ENCODE measurements at places on chromosomes 6 and 20.

DNA sequence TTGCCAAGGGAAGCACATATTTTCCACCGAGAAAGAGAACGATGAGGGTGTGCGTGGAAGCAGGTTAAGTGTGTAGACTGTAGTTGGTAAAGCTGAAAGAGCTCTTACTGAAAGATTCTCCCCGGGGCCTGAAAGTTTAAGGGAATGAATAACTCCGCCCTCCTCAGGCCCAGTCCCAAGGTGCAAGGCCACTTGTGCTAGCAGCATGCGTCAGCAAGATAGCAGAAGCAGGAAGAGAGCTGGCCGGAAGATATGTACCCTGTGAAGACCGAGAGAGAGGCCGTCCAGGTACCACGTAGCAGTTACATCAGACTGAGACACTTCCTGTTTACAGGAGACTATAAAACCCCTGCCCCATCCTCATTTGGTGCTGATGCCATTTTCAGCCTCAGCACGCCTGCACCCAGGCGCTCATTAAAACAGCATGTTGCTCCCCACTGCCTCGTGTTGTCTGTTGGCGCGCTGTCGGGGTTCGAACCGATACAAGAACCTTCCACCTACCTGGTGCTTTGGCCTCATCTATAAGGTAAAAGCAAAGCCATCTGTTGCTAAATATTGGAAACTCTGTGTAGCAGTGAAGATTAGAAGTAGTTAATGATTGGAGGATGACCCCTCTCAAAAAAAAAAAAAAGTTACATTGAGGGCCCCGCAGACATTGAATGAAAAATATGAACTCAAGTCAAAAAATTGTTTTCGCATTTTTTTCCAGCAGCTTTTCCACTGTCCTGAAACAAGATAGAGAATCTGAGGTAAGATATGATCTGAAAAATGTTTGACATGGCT lies 18.6 kb upstream of the FAM135A start:
- DNase-seq = no peak

DNA sequence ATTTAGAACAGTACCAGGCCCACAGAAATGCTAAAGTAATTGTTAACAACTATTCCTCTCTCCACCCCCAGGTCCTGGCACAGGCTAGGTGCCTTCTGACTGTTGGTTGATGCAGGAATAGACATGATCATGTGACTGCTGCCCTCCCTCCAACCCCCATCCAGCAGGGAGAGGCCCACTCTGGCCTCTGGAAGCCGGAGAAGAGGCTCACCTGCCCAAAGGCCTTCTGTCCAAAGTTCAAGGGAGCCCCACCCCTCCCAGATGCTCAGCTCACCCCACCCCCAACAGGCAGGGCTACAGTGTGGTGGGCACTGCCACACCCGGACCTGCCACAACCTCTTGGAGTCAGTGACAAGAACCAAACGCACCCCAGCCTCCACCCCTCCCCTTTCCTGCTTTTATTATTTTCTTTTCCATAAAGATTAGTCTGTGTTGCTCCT lies 26.9 kb upstream of the FOXP4 start:
- DNase-seq = no peak

- DNase-seq = no peak
Measured at GRCh38 chr6:82372656-82373055, 9.0 kb downstream of the TPBG start.

DNA sequence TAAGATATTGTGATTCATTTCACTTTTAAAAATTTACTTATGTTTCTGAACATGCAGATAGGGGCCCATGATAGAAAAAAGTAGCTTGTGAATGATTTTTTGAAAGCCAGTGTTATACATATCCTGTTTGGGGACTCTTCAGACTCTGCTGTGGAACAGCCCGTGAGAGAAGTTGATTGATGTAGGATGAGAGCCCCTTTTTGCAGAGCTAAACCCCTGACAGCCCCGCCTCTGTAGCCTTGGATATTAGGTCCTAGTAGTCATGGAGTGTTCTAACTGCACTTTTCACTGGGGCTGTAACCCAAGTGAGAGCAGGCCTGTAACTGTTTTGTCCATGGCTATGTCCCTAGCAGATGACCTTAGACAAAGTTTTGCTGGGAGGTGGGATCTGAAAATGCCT lies 8.2 kb downstream of the TMEM200A start:
- no peak for DNase-seq

DNA sequence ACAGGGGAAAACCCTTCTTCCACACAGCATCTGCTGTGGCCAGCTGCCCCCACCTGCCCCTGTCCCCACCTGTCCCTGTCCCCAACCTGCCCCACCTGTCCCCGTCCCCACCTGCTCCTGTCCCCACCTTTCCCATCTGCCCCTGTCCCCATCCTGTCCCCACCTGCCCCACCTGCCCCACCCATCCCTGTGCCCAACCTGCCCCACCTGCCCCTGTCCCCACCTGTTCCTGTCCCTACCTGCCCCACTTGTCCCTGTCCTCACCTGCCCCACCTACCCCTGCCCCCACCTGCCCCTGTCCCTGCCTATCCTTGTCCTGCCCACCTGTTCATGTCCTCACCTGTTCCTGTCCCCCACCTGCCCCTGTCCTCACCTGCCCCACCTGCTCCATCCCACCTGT lies 6.4 kb upstream of the MYT1 start:
- DNase-seq = no peak

GRCh38 chr6:124002377-124003081 lies 198.9 kb downstream of the NKAIN2 start:
- DNase-seq = no peak

DNA sequence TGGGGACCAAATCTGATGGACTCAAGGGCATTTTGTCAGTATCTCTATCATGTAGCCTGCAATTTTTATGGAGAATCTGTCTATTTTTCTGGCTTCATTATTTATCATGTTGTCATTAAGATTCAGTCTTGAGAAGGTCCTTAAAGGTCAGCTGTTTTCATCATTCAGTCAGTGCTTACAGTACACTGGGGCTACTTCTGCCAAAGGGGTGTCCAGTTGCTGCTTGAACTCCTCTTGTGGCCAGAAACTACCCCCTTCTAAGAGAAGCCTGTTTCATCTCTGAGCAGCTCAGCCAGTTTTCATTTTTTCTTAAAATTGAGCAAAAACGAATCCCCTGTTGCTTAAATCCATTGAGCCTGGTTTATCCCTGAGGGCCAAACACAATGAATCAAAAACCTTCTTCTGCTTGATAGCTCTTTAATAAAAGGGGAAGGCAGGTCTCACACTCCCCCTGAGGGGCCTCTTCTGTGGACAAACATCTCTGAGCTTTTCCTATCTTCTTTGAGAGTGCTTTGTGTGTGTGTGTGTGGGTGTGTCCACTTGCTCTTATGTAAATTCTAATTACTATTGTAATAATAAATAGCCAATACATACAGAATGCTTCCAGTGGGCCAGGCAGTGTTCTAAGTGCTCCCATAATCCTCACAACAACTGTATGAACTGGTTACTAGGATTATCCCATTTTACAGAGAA lies 172.2 kb downstream of the PLCB1 start:
- DNase-seq = no peak

- no peak for DNase-seq
Measured at GRCh38 chr6:120077489-120077888, 727.9 kb upstream of the MAN1A1 start.

DNA sequence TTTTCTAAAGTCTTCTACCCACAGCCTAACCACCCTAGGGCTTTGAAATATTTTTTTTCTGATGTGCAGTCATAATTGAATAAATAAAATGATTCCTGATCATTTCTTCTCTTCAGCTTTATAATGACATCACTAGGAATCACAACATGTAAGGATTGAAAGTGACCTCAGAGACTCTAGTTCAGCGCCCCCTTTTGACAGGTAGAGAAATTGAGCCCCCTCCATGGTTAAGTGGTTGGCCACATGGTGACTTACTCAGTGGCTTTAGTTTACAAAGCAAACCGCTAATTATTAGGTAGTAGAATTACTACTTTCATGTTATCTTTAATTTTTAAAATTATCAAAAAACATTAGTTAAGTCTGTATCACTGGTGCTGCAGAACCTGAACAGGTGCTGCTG lies 13.3 kb upstream of the SLC2A12 start:
- DNase-seq = no peak

- DNase-seq = no peak
Measured at GRCh38 chr6:26524722-26525370, 13.3 kb upstream of the HMGN4 start.

DNA sequence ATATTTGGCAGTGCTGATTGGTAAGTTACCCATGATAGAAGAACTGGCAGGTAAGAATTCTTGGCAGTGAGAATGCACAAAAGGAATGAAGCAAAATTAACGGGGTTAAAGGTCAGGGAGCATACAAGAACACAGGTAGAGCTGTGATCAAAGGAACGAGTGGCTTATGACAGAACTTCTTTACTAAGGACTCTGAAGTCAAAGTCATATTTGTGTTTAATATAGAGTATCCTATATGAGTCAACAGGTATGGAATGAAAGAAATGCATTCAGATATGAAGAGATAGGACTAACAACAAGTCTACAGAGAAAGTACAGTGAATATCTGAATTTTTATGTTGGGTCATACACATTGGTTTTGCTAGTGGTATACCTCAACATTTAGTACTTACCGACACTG lies 209.0 kb upstream of the CITED2 start:
- DNase-seq = no peak

- DNase-seq = peak; percentile 90
Measured at GRCh38 chr6:87723170-87724078, 21.4 kb upstream of the AKIRIN2 start.

GRCh38 chr20:10077081-10077471 lies 42.3 kb downstream of the ANKEF1 start:
- no peak for DNase-seq

- DNase-seq = no peak
Measured at GRCh38 chr20:2227861-2228260, 67.9 kb upstream of the TGM3 start.

DNA sequence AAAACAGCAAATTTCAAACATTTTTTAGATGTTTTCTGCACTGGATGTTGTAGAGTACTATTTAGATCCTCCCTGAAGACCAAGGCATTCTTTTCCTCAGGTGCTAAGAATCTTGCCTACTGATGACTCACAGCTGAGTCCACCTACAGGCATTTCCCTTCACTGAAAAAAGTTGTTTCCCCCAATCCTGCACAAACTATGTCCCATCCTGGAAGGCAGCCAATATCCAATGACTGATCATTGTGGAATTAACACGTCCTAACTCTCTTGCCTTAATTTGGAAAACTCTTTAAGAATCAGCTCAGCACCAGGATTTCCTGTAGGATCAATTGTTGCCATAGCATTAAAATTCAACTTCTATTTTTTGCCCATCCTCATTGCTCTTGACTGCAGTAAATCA lies 268.4 kb upstream of the IRAK1BP1 start:
- DNase-seq = peak; percentile 62

- no peak for DNase-seq
Measured at GRCh38 chr6:152391179-152391880, 245.8 kb downstream of the SYNE1 start.

DNA sequence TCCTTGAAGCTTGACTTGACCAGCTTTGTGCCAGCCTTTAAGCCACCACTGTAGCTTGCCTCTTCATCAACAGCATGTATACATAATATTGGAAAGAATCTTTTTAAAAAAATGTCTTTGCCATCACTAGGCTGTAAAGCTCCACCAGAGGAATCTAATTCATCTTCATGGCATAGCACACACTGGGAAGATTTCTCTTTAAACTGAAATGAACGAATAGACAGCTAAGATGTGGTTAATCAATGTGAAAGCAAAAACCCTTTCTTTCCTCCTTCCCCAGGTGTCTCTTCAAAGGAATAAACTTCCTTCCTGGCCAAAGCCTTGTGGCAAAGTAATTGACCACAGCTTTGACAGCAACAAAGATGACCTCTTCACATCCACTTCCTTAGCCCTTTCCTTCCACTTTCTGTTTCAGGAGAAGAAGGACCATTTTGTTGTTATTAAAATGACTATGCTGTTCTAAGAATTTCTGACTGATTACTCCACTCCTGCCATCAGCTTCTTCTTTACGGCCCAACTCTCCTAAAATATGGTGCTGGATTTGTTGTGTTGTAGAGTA lies 428.7 kb upstream of the SOX4 start:
- DNase-seq = no peak

DNA sequence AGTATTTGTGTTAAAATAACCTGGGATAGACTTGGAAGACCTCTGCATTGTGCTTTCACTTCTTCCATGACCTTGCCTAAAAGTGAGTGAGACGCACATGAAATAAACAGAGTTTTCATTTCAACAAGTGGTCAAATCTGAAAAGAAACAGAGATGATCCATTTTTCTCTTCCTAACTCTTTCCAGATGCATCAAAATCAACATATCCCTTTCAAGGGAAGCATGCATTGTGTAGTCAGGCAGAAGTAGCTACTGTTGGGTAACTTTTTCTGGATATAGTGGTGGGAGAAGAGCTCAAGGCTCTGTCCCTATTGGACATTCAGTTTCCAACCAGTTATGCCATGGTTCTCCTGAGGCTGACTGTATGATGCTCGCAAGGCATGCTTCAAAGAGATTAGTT lies 233.0 kb upstream of the JAG1 start:
- no peak for DNase-seq

DNA sequence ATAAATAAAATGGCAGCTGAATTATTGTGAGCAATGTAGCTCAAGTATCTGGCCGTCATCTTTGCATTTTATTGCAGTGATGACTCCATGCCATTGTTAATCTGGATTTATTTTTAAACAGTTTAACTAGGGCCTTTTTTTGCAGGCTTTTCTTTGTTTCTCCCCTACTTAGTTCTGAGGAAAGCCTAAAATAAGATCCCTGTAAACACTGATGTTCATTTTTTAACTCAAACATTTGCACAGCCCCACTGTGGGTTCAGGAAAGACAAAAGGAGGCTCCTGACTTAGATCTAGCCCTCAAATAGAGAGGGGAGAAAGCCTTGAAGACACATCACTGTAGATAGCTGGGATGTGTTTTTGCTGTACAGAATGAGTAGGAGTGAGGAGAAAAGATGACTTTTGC lies 69.2 kb downstream of the PLEKHG1 start:
- DNase-seq = no peak

- no peak for DNase-seq
Measured at GRCh38 chr20:39810309-39810708, 848.2 kb downstream of the DHX35 start.

- no peak for DNase-seq
Measured at GRCh38 chr6:33521489-33522091, 58.5 kb downstream of the BAK1 start.

GRCh38 chr6:168451805-168452517 lies 11.0 kb downstream of the SMOC2 start:
- no peak for DNase-seq

- DNase-seq = no peak
Measured at GRCh38 chr6:134205366-134205765, 112.5 kb downstream of the SGK1 start.

DNA sequence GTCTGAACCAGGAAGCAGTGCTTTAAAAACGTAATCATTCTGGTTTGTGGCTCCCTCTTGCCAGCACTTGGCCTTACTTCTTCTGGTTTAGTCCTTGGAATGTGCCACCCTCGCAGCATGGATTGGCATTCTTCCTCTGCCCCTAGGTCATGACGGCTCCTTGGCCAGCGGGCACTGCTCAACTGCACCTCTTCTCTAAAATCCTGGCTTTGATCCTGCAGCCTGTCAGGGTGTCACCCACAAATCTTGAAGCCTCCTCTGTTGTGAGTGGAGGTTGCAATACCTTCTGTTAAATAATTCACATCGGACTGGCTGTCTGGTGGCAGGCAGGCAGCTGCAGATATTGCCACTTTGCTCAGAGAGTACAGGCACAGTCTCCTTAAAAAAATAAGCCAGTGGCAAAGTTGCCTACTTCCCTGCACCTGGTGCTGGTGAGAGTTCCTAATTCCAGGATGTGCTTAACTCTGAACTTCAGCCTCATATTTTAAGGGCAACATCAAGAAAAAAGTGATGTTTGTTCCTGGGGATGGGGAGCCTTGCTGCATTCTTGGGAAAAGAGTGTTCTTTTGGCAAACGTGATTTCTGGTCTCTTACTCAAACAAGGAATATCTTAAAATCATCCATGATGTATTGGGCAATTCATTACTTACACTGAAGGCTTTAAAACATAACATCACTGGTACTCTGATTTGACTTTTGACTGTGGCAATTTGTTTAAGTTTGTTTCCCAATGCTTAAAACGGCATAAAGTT lies 179.8 kb downstream of the FOXA2 start:
- DNase-seq = no peak

All from AG20443 (cell line).